ENCODE measurements at places on chromosomes 12 and 14.
A peak's percentile ranks its signal among the peaks of the same experiment; 100 is the strongest.

DNA sequence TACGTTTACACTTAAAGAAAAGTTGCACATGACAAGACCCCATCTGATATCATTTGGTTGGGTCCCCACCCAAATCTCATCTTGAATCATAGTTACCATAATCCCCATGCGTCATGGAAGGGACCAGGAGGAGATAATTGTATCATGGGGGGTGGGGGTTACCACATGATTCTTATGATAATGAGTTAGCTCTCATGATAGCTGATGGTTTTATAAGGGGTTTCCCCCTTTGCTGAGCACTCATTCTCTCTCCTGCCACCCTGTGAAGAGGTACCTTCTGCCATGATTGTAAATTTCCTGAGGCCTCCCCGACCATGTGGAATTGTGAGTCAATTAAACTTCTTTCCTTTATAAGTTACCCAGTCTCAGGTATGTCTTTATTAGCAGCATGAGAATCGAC, 60.3 kb downstream of the PHLDA1 start:
- no peak for DNase-seq

- DNase-seq = no peak
These were observed 13.3 kb upstream of the RGS6 start for GRCh38 chr14:71918955-71919354.

DNA sequence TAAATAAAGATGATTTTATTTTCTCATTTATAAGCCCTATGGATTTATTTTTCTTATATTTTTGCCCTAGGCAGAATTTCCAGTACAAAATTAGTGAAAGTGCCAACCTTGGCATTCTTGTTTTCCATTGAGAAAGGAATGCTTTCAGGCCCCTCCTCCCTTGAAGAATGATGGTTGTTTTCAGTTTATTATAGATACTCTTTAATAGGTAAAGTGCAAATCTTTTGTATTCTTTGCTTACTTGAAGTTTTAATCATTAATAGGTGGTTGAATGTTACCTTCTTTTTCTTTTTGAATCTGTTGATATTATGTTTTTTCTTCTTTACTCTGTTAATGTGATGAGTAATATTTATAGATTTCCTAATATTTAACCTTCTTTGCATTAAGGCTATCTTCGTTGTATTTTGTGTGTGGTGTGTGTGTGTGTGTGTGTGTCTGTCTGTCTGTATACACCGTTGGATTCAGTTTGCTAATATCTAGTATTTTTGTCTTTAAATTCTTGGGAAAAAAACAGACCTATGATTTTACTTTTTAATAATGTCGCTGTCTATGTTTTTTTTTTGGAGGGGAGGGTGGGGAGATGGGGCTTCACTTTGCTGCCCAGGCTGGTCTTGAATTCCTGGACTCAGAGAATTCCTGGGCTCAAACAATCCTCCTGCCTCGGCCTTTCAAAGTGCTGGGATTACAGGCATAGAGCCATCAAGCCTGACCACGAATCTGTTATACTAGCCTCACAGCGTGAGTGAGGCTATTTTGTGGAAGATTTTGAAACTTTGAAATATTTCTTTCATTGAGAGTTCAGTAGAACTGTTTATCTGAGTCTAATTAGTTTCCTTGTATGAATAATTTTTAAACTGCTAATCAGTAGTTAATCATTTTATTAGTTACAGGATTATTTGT, 13.5 kb downstream of the SRGAP1 start:
- no peak for DNase-seq

DNA sequence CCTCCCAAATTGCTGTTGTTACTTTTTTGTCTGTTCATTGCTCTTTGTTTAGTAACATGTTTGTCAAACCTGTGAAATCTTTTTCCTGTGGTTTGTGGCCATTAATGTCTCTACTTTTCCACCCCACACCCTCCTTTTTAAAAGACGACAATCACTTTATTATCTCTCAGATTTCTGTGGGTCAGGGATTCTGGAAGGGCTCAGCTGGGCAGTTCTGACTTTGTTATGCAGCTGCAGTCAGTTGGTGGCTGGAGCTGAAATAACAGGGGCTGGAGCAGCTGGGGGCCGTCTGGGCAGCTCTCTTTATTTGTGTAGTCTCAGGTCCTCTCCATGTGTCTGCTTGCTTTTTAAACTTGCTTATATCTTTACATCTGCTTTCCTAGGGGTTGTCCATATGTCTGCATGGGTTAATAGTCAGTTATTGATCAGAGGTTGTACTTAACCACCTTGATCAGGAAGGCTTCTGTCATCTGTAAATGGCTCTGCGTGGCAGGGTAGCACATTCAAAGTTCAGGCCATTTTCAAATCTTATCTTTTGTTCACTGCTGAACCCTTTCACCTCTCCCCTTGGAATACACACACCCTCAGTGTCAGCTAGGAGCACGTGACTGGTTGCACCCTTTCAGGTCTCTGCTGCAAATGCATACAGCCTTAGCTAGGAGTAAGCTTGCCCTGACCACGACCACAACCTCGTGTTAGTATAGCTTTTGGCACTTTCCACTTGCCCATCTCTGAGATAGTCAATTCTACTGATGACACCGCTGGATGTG, 27.9 kb downstream of the BORCS5 start:
- DNase-seq = peak; percentile 31

DNA sequence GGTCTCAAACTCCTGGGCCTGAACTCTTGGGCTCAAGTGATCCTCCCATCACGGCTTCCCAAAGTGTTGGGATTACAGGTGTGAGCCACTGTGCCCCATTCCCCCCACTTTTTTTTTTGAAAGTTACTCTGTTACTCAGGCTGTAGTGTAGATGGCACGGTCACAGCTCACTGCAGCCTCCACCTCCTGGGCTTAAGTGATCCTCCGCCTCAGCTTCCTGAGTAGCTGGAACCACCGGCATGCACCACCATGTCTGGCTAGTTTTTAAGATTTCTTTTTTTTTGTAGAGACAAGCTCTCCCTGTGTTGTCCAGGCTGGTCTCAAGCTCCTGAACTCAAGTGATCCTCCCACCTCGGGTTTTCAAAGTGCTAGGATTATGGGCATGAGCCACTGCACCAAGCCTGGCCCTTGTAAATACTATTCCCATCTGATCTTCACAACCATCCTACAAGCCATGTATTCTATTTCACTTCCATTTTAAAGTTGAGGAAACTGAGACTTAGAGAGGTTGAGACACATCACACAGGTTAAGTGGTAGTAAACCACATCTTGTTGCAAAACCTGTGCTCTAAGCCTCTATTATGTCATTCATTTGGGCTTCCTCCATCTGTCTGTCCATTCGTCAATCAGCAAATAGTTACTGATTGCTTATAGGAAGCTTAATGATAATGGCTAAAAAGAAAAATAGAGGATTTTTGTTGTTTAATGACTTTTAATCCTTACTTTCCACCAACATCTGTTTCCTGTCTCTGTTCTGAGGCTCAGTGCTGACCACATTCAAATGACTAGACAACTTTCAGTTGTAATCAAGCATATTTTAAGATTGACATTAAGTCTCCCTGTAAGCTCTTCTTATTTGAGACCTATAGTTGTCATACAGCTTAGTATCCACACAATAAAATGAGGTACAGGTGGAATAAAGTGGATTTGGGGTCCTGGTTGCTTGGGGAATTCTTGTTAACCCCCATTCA, 9.2 kb downstream of the ASCL4 start:
- DNase-seq = no peak

GRCh38 chr14:91681893-91682563, 49.9 kb downstream of the CATSPERB start:
- peak; percentile 7 for DNase-seq

DNA sequence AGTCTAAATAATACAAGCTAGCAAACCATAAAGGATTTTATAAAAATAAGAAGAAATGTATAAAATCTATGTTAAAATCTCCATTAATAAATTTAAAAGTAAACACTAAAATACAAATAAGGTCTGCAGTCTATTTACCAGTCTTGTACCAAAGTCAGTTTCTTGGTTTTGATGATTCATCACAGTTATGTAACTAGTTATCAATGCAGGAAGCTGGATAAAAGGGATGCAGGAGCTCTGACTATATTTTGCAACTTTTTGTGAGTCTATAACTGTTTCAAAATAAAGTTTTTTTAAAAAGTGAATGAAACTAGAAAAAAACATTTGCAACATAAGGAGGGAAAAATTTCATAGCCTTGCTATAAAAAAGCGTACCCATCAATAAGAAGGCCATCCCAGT, 151.5 kb downstream of the DERA start:
- DNase-seq = no peak

- no peak for DNase-seq
These were observed 68.2 kb upstream of the E2F7 start for GRCh38 chr12:77133566-77133965.

DNA sequence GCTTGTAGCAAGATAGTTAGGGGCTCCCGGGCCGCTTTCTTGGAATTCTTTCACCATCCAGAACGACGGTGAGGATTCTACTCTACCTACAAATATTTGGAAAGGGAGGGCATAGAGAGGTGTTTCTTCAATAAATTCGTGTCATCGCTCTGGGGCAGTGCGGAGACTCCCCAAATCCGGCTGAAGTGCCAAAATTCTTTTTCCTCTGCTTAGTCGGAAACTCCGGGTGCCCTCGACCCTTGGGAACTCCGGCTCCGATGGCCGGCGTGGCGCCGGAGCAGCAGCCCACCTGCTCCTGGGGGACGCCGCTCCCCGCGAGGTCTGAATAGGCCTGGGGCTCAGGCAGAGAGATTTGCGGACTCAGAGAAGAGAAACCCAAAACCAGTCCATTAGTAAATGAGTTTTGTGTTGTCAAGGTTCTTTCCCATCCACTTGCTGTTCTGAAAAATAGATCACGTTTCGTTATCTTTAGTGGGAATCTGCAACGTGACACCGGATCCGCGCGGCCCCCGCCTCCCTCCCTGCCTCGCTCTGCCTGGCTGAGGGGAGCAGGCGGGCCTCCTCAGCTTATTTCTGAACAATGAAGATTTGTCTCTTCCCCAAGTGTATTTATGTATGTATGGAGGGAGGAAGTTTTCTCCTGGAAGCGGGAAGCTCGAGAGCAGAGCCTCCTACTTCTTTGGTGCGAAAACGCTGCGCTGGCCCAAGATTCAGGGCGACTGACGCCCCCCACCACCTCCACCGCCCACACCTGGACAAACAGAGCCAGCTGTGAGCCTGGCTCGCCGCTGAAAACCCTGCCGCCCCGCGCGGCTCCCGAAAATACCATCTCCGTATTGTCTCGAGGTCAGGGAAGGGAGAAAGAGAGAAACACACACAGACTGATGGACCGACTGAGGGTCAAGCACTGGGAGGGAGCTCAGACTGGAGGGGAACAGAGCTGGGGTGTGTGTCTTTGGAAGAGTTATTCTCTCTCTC, 3.7 kb upstream of the SIX1 start:
- DNase-seq = no peak

- DNase-seq = no peak
These were observed 8.1 kb upstream of the ATP5MC2 start for GRCh38 chr12:53683983-53684382.

DNA sequence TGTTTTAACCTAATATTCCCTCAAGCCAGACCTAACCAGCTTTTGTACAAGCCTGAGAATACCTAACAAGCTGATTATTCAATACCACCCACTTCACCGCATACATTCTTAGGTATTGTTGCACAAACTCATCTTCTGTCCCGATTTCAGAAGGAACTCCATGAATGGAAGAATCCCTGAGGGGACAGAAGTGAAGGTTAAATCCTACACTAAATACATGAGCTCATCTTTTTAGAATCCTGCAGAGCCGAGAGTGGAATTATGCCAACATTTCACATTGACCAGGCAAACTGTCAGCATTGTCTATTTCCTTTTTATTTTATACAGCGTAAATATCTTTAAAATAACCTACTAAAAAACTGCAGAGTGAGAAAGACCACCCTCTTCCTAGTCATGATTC, 140.7 kb upstream of the PRICKLE1 start:
- DNase-seq = no peak

- DNase-seq = no peak
These were observed 219.9 kb downstream of the CHST11 start for GRCh38 chr12:104676636-104677035.

- no peak for DNase-seq
These were observed 8.1 kb downstream of the PNP start for GRCh38 chr14:20477211-20477876.

DNA sequence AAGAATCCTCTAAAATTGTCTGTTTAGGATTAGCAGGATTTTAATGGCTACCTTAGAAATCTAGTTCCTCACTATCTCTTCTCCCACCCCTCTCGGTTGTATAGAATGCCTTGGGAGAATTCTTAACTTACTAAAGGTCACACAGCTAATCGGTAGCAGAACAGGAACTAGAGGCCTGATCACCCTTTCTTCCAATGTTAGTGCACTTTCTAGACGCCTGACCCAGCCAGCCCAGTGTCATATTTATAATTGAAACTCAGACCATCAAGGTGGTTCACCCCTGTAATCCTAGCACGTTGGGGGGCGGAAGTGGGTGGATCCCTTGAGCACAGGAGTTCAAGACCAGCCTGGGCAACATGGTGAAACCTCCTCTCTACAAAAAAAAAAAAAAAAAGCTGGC, 1.7 kb downstream of the TIGAR start:
- DNase-seq = no peak

DNA sequence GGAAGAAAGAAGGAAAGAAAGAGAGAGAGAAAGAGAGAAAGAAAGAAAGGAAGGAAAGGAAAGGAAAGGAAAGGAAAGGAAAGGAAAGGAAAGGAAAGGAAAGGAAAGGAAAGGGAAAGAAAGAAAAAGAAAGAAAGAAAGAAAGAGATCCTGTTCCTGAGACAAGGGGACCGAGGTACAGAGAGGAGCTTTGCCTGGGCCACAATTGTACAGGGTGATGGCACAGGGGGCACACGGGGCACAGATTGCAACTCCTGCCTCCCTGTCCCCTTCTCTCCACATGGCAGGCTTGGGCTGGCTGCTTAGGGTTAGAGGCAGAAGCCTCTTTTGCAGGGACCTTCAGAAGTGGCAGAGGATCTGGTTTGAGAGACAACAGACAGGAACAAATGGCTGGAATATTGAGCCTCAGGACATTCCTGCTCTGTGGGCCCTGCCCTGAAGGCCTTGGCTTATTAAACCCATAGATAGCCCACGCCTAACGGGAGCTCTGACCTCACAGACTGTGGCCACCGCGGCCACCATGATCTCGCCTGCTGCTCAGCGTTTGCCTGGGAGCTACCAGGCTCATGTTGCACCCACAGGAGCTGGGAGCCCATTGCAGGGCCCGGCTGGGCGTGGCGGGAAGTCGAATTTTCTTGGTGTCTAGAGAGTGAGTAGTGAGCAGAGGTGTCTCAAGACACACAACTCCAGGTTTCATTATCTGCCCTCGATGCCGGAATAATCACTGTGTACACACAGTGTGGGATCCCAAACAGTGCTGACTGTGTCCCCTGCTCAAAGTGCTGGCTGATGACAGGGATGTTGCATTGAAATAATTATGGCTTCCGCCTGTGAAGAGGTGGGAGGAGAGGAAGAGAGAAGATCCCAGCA, 147.9 kb upstream of the NCOR2 start:
- DNase-seq = no peak

GRCh38 chr12:41968599-41968998, 176.1 kb downstream of the GXYLT1 start:
- no peak for DNase-seq

Measured in stimulated activated CD4-positive, alpha-beta T cell treated with anti-CD3 and anti-CD28 coated beads, Interleukin-2, amount 100 ng/mL, for 48 hours (primary cell).